Activated T-cell treated with anti-CD3 and anti-CD28 coated beads for 4 hours (primary cell): ENCODE measurements at places on chromosomes 5 and 9.

DNA sequence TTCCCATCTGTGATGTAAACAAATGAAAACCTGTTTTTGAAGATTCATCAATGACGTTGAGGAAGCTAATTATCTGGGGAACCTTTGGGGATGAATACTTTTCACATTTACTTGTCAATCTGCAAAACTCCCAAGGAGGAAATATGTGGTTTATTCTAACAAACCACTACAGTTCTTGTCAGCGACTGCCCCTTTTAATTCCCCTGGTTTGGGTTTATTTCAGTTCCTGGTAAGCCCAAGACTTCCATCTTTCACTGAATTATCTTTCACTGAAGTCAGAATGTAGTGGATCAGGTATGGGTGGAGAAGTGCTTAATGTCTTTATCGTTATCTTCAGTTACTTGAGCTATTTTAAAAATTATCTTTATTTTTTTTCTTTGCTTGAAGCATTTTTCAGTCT, 40.2 kb downstream of the TLR4 start:
- no peak for DNase-seq

GRCh38 chr5:97071101-97071500, 71.3 kb downstream of the LIX1 start:
- DNase-seq: no peak

DNA sequence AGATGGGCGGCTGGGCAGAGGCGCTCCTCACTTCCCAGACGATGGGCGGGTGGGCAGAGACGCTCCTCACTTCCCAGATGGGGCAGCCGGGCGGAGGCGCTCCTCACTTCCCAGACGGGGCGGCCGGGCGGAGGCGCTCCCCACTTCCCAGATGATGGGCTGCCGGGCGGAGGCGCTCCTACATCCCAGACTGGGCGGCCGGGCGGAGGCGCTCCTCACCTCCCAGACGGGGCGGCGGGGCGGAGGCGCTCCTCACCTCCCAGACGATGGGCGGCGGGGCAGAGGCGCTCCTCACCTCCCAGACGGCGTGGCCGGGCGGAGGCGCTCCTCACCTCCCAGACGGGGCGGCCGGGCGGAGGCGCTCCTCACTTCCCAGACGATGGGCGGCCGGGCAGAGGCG, 140.2 kb downstream of the WDR70 start:
- DNase-seq: no peak

DNA sequence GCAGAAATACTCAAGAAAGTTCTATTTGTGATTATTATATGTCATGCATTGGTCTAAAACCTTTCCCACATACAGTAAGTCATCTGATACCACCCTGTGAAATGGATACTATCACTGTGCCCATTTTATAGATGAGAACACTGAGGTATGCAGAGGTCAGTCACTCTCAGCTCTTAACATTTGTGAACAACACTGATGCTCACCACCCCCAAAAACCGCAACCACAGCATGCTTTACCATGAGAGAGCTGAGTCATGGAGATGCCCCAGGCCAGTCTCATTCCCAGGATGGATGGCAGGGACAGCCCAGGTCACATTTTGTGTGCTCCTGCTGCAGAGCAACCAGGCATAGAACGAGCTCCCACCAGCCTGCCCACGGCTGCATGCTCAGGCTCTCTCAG, 53.5 kb upstream of the IRX1 start:
- DNase-seq: no peak

DNA sequence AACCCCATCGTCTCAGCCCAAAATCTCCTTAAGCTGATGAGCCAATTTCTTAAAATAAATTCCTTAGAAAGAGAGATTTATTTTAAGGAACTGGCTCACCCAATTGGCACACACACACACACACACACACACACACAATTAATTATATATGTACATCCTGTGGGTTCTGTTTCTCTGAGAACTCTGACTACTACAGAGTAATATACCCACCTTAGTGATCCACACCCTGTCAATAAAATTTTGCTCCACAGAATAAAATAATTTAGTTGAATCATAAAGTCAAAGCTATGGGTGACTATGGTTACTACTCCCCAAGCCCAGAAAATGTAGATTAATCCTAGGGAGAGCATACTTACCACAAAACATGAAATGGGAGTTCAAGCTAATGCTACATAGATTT, 131.0 kb downstream of the DMAC1 start:
- no peak for DNase-seq

GRCh38 chr9:115531410-115532125, 413.6 kb upstream of the TNC start:
- no peak for DNase-seq
